ENCODE measurements at places on chromosomes 5 and 9.

GRCh38 chr5:150175536-150175935 is 9.0 kb downstream of the CDX1 start:
- peak; percentile 17 for DNase-seq

DNA sequence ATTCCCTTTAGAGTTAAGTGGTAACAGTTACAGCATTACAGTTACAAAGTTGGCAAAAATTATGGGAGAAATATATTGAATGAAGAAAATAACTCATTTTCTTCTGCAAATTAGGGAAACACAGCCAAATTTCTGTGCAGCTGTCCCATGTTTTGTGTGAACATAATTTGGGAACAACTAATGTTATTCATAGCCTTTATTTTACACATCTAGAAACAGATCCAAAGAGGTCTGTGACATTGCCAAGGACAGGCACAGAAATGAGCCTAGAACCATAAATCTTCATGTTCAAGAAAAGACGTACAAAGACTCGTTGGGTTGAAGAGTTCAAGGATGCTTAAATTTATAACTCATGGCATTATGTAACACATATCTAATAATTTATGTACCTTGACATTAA is 114.1 kb upstream of the TXNDC8 start:
- DNase-seq, result no peak

DNA sequence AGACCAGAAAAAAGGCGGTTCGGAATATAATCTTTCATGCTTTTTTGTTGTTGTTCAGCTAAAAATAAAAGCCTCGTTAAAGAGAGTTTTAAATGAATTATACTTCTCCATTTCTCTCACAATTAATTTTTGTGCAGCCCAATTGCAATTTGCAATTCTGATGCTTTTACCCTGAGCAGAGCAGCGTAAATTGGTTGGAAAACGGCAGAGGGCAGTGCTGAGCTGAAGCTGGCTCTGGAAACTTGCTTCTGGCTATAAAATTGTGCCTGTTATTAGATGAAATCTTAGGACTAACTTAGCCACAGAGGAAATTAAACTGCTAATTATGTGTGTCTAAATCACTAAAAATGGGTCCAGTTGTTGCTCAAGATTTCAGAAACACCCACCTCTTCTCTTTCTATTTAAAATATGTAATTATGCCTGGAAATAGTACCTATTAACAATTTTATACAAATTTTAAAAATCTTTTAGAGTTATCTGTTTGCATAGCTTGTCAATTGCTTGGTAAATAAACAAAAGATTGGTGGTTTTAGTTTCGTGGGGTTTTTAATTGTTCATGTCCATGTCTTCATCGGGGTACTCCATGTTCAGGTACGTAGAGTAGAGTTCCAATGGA is 441.8 kb upstream of the TLE4 start:
- peak; percentile 46 for DNase-seq

- DNase-seq, result no peak
Observed at GRCh38 chr9:96515621-96516470, 65.9 kb downstream of the HABP4 start.

DNA sequence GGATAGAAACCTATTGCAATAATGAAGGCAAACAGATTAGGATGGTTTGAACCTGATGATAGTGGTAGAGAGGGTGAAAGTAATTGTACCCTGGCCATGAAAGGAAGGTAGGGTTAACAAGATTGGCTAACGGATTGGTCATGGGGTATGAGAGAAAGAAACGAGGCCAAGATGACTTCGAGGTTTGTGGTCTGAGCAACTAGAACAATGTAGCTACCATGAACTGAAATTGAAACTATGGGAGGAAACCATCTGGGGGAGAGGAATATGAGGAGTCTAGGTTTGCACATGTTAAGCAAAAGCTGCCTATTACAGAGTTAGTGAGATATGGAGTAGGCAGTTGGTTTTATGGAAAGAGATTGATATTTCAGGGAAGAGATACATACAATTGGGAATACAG is 406.0 kb downstream of the PRELID2 start:
- no peak for DNase-seq

All from kidney tubule cell (primary cell).